CD4-positive, alpha-beta memory T cell (primary cell): ENCODE measurements at places on chromosomes 4 and X.

GRCh38 chrX:2933125-2933900 lies 4.2 kb upstream of the ARSD start:
- no peak for DNase-seq

- no peak for DNase-seq
These were observed 40.0 kb downstream of the PROM1 start for GRCh38 chr4:16043642-16044498.

- DNase-seq = no peak
These were observed 1454.7 kb upstream of the IGFBP7 start for GRCh38 chr4:58564695-58565475.

DNA sequence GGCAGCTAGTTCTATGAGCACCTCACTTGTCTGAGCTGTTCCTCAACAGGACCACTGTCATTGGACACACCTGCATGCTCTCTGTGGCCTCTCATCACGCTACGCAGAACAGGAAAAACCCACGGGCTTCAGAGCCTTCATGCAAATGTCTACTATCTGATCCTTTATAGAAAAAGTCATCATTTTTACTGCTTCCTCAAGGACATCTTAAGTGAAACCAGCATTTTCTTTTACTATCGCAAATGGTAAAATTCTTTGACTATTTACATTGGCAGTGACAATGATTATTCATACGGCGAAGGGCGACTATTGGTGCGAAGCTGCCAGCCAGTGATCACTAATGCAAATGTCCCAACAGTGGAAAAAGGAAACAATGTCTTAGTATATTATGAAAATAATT lies 147.0 kb downstream of the AFAP1 start:
- DNase-seq = no peak

DNA sequence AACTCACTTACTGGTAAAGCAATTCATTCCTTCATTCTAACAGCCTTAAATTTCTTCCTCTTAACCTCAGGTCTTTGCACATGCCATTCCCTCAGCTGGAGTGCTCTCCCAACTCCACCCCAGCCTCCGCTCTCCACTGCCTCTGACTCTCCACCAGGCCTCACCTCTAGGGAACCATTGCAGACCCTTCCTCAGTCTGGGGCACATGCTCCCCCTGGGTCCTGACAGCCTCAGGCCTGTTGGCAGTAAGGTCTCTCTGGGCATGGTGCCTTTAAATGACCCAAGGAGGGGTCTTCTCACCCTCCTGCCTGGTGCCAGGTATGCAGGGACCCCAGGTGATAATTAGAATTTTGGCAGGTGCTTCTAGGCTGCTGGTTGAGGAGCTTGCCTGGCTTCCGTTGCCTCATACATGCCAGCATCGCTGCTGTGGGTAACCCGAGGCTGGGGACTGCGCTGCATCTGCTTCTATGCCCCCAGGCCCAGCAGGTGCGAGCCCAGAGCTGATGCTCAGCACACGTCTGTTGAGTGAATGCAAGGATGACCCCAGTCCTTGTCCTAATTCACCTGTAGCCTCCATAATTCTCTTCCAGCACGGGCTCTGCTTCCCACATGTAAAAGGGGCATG lies 27.5 kb upstream of the GPR78 start:
- no peak for DNase-seq

DNA sequence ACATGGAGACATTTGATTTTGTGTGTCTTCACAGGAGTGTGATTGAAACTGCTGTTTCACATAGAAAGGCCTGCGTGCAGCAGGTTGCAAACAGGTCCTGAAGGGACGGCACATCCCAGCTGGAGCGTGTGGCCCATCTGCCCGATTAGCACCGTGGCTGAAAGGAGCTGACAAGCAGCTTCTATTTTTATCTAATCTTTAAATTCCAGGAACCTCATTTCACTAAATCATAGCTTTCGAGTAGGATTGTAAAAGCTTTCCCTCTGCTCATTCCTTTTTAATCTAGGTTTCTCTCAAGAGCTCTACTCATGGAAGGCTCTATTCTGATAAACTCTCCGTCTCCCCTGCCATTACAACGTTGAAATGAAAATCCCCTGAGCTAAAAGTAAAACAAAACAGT lies 106.8 kb downstream of the FSTL5 start:
- DNase-seq = no peak

GRCh38 chr4:183788308-183788905 lies 116.7 kb upstream of the STOX2 start:
- no peak for DNase-seq

DNA sequence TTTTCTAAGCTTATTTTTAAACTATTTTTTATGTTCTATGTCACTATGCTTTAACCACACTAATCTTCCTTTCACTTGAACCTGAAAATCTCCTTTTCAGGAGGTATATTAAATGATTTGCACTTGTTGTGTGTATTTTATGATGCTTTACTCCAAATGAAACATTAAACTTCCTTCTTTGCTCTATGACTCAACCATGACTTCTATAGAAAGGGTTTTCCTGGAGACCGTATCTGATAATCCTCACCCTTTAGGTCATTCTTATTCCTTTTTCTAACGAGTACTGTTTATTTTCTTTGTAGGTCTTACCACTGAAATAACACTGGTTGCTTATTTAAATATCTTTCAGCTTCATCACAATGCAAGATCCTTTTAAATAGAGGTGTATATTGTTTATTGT lies 1163.2 kb downstream of the PCDH18 start:
- DNase-seq = no peak

- DNase-seq = peak; percentile 49
These were observed 1.1 kb upstream of the CHST7 start for GRCh38 chrX:46572340-46572936.
